ENCODE measurements at places on chromosomes 6 and 20. TPM values are rescaled to one million over a fixed set of nuclear protein-coding genes. Genes with fewer than 3 reads are reported as not detected.

Gene SALL4
- total RNA-seq, result under 0.01 TPM

Gene RAMACL
- 4.6 TPM for total RNA-seq

Gene PNPLA1
- not detected for total RNA-seq

Gene FAXC
- 0.56 TPM for total RNA-seq

Gene EPPIN
- not detected for total RNA-seq

All from endothelial cell of coronary artery (primary cell).